Activated CD4-positive, CD25-positive, alpha-beta regulatory T cell (primary cell): ENCODE measurements at places on chromosomes 2 and 18.

DNA sequence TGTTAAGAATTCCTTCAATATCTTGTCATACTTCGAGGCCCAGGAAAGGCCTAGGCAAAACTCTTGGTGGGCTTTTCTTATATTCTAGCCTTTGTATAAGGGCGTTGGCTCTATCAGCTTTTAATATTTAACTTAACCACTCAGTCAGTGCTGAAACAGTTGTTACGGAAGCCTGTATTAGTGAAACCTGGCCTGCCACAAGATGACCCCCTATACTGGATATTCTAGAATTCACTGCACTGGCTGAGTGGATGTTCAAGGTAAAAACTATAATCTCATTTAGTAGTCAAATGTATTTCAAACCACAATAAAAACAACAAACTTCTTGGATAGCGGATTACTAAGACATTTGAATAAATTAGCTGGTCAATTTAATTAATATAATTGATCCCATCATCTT is 91.7 kb upstream of the HNMT start:
- DNase-seq: no peak

GRCh38 chr2:216676630-216677029 is 18.7 kb downstream of the IGFBP5 start:
- DNase-seq: no peak

GRCh38 chr18:13618760-13619438 is 107.5 kb downstream of the FAM210A start:
- no peak for DNase-seq

DNA sequence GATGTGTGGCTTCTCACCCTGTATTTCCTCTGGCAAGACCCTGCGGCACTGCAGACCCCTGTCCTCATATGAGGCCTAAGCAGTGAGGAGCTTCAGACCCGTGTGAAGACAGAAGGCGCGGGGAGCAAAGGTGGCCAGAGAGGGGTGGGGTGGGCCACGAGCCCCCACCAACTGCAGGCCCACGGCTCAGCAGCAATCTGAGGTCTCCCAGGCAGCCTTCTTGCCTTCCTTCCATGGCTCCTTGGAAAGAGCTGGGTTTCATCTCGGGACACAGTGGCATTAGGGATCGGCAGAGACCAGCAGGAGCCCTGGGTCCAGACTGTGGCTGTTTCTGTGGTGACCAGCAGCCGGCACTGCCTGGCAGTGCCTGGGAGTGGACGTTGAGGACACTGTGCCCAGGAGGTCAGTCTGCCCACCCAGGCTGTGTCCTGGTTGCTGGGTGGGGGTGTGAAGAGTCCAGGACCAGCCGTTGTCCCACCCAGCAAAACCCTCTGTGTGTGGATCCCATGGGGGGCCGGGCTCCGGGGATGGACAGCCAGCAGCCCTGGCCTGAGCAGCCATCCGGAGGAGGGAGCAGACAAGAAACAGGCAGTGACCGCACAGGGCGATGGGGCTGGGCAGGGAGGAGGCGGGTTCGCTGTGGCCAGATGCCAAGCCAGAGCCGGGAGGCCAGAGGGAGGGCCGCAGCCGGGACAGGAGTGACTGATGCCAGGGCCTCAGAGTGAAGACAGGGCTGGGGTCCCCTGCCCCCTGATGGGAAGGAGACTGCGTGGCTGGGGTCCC is 73.8 kb downstream of the RRM2 start:
- no peak for DNase-seq

- no peak for DNase-seq
Observed at GRCh38 chr2:19111354-19111753, 247.1 kb downstream of the OSR1 start.

- no peak for DNase-seq
Observed at GRCh38 chr18:908758-909724, 4.4 kb downstream of the ADCYAP1 start.

- no peak for DNase-seq
Observed at GRCh38 chr18:59881728-59882656, 17.8 kb upstream of the PMAIP1 start.

DNA sequence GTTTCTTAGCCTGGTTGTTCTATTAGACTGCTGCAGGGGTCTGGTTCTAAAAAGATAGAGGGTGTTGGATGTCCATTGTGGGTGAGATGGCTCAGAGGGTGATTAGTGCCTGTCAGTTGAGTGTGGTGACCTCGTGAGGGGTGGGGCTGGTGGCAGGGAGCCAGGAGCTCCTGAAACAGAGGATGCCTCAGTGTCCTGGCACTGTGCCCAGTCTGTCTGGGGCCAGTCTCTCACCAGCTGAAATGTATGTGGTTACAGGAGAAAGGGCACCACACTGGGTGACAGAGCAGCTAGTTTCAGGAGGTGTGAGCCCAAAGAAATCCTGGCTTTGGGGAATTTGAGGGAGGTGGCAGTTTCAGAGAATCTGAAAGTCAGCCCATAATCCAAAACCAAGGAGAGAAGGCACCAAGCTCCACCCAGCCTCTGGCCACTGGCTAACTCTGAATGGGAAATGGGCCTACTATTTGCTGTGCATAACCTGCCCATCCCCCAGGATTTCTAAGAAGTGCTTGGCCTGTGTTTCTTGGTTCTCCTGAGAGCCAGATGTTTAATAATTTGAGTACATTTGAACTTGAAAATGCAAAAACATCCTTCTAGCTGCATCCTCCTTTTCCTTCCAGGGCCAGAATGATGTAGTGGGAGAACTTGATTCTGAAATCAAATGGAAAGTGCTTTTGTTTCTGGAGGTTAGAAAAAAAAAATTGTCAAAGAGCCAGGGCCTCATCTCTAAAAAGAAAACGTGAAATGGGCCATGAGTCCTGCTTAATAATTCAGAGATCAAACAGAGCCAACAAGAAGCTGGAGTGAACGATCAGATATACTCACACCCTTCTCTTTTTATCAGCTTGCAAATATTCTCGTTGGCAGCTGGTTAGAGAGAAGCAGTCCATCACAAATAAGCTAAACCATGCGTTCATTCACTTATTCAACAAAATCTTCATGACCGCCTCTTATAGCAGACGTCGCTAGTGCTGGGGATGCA is 92.3 kb downstream of the B3GNT2 start:
- DNase-seq: peak; percentile 13

- no peak for DNase-seq
Observed at GRCh38 chr2:231456295-231457004, 7.8 kb downstream of the NCL start.

- no peak for DNase-seq
Observed at GRCh38 chr18:79637181-79637920, 42.3 kb upstream of the CTDP1 start.

- DNase-seq: no peak
Observed at GRCh38 chr2:30225131-30225762, 6.1 kb upstream of the LBH start.

DNA sequence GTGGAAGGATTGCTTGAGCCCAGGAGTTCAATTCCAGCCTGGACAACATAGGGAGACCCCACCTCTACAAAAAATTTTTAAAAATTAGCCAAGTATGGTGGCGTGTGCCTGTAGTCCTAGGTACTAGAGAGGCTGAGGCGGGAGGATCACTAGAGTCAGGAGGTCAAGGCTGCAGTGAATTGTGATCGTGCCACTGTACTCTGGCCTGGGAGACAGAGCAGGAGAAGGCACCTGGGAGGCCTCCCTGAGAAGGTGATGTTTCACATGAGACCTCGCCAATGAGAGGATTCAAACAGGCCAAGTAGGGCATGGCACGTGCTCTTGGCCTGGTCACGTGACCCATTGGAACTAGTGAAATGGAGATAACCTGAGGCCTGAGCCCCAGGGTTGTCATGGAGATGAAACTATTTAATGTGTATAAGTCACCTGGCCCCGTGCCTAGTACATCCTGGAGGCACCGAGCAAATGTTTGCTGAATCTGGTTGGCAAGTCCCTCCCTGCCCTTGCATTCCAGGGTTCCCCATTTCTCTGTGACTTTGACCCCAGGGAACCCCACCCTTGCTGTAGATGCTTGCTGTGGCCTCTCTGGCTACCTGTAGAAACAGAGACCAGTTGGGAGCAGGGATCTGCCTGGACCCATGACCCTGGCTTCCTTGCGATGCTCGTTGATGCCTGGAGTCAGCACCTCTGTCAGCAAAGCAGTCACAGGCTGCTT is 26.1 kb upstream of the ROCK2 start:
- DNase-seq: no peak
